ENCODE measurements at places on chromosomes 5 and 9.

DNA sequence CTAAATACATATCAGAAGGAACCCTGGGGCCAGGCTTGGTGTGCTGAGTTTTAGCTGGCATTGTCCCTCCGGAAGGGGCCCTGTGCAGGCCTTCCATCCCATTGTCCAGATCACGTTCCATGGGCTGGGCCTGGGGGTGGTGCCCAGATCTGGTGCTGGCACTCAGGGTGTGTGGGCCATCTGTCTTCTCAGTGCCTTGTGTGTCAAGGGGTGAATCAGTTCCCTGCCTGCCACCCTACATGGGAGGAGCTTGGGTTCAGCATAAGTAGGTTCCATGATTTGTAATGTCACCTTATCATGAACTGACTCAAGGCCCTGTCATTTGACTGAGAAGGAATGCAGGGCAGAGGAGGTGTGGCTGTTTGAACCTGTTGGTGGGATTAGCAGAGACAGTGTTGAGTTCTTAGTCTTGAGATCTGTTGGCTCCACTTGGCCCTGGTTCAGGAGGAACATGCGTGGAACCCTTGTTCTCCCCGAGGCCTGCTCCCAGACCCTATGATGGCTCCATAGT, 176.8 kb downstream of the MACROH2A1 start:
- no peak for DNase-seq

DNA sequence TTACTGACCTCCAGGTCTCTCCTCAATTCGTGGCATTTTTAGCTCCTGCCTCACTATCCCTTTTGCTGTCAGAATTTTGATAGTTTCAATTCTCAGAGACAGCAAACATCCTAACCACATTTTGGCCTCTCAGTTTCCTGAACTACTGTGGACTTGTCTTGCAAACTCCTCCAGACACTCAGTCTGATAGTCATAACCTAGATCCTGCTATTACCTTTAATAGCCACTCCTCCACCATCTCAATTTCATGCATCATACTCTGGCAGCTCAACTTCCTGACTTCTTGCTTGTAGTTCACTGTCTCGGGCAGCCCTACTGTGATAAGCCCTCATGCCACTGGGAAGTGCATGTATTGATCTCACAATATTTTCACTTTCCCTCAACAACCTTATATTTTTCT, 481.8 kb upstream of the CDH18 start:
- no peak for DNase-seq

GRCh38 chr5:150142959-150143349, 12.7 kb downstream of the PDGFRB start:
- peak; percentile 98 for DNase-seq

- DNase-seq = no peak
These were observed 378.2 kb downstream of the FAM170A start for GRCh38 chr5:120007598-120007997.

- DNase-seq = peak; percentile 76
These were observed 157.6 kb downstream of the CD180 start for GRCh38 chr5:67038817-67039603.

DNA sequence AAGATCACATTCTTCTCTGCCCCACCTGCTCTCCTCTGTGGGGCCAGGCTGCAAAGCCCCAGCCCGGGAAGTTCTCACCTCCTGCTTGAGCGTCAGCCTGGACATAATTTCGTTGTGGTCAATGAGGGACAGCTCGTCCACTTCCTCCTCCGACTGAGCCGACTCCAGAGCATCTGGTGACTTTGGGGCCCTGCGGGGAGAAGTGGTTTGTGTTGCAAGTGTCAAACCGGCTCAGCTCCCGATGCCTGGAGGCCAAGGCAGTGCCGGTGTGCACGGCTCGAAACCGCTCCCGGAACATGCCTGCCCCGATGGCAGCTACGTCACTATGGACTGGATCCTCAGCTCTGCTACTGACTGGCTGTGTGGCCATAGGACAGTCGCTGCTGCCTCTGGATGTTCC, 52.8 kb downstream of the PRRT1B start:
- DNase-seq = no peak

GRCh38 chr5:115461506-115462290, 82.9 kb downstream of the FEM1C start:
- peak; percentile 95 for DNase-seq

DNA sequence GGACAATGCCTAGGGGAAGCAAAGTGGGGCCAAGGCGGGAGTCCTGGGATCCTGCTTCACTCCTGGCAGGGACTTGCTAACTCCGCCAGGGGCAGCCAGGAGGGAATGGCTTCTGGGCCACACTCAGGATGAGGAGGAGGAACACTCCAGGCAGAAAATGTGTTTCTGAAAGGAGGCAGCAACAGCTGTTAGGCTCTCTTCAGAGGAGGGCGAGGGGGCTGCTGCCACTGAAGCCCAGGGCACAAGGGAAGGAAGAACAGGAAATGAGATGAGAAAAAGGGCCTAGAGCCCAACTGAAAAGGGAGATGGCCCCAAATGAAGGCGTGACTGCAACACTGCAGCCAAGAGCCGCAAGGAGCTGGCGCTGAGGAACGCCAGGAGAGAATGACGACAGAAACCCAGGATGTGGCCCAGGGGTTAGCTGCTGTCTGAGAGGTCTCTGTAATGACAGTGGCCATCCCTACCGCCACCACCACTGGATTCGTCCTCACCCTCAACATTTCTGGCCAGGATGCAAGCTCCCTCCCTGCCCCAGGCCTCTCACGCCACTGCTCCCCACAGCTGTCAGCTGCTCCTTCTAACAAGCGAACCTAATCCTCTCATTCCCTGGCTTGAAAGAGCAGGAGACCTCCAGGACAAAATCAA, 15.8 kb downstream of the PSMB7 start:
- peak; percentile 75 for DNase-seq

DNA sequence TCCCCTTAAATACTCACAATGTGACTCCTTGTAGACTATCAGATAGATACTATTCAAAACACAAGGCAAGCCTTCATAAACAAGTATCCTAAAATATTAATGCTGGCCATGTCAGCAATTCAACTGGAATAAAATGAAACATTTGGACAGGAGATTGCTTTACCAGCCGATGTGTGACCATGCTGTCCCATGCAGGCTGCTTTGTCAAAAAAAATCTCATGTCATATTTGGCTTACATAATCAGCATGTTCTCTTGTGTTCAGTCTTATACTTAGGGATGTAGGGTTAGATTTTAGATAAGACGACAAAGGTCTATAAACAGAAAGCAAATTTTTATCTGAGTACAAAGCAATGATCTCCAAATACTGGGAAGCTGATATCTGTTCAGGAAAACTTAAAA, 108.5 kb downstream of the NR6A1 start:
- no peak for DNase-seq

- no peak for DNase-seq
These were observed 2.4 kb downstream of the WDR31 start for GRCh38 chr9:113337714-113338113.

GRCh38 chr5:1103505-1104326, 8.1 kb downstream of the SLC12A7 start:
- no peak for DNase-seq

- DNase-seq = no peak
These were observed 1.1 kb downstream of the C9 start for GRCh38 chr5:39363217-39363616.

DNA sequence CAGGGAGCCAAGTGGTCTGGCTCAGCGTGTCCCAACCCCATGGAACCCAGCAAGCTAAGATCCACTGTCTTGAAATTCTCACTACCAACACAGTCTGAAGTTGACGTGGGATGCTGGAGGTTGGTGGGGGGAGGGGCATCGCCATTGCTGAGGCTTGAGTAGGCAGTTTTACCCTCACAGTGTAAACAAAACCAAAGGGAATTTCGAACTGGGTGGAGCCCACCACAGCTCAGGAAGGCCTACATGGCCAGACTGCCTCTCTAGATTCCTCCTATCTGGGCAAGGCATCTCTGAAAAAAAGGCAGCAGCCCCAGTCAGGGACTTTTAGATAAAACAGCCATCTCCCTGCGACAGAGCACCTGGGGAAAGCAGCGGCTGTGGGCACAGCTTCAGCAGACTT, 17.1 kb upstream of the FBXL17 start:
- no peak for DNase-seq

DNA sequence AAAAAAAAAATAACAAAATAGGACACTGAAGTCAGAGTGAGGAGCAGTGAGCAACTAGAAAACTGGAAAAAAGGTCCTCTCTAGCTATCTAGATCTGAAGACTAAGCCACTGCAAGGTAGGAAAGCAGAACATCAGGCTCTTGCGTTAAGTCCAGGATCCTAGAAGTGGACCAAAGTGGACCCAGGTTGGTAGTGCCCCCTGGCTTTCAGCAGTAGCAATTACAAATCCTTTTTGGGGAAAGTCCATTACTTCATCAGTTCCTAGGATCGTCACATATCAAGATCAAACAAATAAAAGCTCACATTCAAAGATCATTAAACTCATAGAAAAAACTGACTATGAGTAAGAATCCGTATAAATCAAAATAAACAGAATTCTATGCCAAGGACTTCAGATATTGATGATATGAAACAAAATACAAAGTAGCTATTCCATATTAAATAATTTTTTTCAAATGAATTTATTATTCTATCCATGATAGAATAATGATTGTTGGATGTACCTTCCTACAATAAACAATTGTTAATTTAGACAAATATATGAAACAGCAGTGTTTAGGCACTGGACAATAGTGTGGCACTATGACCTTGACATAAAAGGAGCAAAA, 6.5 kb upstream of the RICTOR start:
- DNase-seq = peak; percentile 83

GRCh38 chr5:61701877-61702602, 370.0 kb downstream of the ZSWIM6 start:
- DNase-seq = peak; percentile 2

DNA sequence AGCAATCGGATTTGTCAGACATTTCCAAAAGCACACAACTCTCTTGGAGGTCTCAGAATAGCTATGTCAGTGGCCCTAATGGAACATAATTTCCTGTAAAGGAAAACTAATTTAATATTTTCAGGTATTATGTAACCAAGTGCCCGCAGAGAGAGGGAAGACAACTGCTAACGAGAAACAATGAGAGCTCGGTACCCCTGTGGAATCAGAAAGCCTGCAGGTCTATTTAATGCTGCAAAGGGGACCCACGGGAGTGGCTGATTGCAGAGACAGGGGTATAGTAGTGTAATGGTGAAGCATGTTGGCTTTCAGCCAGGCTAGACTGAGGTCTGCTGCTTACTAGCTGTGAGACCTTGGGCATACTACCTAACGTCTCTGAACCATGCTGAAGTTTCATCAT, 508.1 kb upstream of the BRINP1 start:
- no peak for DNase-seq

GRCh38 chr9:752201-752600, 89.3 kb upstream of the DMRT1 start:
- DNase-seq = peak; percentile 98

DNA sequence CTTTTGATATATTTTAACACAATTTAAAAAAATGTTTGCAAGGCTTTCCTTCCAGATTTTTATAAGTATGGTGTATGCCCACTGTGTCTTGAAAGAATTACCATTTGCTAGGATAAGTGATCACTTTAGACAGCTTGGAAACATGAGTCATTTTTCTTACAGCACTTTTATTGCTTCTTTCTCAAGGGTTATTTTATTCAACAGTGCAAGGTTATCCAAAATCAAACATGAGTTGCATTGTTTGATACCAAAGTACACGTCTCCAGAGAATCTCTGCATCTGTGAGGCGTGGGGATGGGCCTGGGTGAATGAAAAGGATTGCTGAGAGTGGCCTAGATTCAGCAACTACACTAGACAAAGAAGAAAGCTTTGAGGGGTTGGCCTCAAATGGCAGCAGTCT, 329.6 kb downstream of the ADAMTS6 start:
- peak; percentile 78 for DNase-seq

- DNase-seq = peak; percentile 79
These were observed 26.8 kb upstream of the PPP2CA start for GRCh38 chr5:134252671-134253070.

DNA sequence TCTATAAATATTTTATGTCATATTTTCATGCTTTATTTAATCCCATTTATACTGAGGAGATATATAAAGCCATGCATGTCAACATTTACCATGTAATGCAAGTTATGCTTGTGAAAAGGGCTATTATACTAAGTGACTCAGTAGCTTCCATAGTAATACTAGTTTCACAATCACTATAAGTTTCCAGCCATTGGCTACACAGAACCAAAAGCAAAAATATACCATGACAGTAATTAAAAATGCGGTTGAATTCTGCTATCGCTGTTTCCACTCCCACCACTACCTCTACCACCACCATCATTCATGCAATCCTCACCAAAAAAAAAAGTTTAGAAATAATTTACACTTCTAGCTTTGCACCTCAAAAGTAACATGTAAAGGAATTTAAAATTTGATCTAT, 60.2 kb downstream of the MLLT3 start:
- DNase-seq = peak; percentile 11

- no peak for DNase-seq
These were observed 11.7 kb downstream of the STC2 start for GRCh38 chr5:173316339-173317020.

- DNase-seq = no peak
These were observed 97.7 kb upstream of the HCN1 start for GRCh38 chr5:45793638-45794532.

DNA sequence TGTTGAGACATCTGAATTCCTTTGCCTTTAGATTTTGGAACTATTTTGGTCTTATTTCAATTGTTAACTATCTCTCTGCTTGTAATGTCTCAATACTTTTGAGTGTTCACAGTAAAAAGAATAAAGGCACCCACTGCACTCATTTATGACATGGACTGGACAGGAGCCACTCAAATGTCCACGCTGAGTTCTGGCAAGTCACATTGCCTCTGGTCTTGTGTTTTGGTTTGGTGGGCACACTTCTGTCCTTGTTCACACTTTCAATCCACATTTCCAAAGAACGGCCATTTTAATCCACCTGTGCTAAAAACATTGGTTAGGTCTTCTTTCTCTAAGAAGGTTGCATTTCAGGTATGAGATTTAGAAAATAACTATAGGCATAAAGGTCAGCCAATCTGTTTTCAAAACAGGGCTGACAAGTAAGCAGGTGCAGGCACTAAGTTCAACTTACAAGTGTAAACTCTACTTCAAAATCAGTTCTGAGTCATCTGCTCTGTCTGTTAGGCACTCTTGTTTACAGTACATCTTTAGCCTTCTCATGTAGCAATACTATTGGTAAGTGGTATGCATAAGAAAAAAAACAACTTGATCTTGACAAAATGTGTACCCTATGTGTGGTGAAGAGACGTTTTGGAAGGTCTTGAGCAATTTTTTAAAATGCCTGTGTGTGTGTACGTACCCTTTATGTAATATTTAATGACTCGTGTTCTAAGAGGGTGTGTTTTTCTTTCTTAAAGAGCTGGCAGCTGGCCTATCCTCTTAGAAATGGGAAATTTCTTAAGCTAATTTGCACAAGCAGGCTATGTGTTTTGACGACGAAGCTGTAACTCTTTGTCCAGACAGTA, 31.5 kb upstream of the ZFAND5 start:
- peak; percentile 82 for DNase-seq

GRCh38 chr9:77606526-77606925, 41.6 kb downstream of the GNA14 start:
- no peak for DNase-seq

GRCh38 chr5:37568018-37568753, 189.1 kb downstream of the WDR70 start:
- no peak for DNase-seq

- DNase-seq = peak; percentile 15
These were observed 6.5 kb downstream of the GHR start for GRCh38 chr5:42429694-42430093.

Data from fibroblast of mammary gland (primary cell).